ENCODE measurements at places on chromosomes 7 and 10. TPM values are rescaled to one million over a fixed set of nuclear protein-coding genes. Genes with fewer than 3 reads are reported as not detected.

DNA sequence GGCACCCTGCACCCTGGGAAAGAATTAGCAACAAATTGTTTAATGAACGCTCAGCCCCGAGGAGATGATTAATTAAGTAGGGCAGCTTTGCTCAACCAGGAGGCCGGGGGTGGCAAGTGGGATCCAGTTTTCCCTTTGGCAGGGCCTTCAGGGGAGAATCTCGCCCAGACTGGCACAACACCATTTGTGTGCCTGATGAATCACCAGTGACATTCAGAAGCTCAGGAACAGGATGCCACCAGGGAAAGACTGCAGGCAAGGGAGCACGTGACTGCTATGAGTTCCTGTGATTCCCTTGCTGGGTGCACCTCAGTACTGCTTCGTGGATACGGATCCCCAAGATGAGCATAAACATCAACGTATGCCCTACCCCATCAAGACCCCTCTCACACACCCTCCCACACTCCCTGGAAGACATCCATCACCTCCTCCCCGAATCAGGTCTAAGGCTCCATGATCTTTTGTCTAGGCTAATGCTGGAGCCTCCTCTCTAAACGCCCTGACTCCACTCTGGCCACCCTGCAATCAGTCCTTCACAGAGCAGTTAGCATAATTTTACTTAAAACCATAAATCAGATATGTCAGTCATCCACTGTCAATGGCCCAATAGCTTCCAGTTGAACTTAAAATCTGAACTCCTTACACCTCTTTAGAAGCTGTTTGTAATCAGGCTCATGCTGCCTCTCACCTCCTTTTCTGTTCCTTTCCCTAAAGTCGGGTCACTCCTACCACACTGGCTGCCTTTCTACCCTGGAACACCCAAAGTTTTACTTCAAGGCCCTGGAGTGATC, 109.2 kb upstream of the AGK start:
- DNase-seq, result no peak

DNA sequence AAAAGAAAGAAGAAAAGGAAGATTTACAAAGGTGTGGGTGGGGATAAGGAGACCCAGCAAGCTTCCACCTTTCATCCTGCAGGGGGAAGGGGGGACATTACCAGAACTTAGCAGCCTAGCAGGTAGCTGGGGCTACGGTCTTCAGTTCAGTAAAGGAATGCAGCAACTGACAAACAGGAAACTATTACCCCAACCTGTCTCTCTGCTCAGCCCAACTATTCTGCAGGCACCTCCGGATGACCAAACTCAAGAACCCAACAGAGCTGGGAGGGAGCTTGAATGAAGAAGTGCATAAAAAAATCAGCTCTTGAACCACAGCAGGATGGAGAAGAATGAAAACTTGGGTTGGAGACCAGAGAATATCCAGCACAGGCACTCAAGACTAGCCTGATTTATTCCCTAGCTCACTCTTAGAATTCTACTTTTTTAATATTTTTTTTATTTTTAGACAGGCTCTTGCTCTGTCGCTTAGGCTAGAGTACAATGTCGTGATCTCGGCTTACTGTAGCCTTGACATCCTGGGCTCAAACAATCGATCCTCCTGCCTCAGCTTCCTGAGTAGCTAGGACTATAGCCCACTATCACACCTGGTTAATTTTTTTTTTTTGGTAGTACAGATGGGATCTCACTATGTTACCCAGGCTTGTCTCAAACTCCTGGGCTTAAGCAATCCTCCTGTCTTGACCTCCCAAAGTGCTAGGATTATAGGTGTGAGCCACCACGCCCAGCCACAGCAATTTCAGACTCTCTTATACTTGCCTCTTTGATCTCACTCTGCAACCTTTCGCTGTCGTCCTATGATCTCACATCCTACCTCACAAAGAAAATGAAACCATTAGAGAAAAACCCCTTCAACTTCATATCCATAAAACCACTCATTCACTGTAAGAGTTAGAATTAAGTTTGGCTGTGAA, 18.5 kb upstream of the C10orf67 start:
- DNase-seq, result no peak

DNA sequence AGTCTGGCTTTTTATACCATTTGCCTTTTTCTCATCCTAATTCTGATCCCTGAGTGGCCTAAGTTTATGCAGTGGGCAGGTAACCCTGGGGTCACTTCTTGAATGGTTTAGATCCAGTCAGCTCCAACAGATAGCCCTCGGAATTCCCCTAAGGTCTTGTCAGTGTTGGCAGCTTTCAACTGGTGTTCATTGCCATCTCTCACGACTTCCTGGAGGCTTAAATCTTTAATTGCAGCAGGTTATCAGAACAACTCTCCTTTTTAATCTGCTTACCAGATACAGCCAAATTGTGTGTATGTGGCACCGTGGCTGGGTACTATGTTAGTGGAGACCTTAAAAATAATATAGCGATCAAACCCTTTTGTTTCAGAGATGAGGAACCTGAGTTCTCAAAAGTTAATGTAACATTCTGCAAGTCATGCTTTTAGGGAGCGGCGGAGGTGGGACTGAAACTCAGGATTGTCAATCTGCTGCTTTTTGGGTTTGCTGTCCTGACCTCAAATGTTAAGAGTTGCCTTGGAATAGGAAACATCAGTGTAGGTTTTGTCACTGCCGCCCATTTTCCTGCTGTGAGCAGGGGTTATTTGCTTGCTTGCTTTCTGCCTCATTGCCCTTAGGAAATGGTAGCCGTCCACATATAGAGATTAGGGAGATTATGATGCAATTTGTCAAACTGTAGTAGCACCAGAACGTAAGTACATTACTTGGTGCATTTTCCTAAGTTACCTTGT, 818 bp downstream of the DLD start:
- DNase-seq, result no peak

- no peak for DNase-seq
Observed at GRCh38 chr10:103550229-103550628, 56.7 kb downstream of the NEURL1 start.

DNA sequence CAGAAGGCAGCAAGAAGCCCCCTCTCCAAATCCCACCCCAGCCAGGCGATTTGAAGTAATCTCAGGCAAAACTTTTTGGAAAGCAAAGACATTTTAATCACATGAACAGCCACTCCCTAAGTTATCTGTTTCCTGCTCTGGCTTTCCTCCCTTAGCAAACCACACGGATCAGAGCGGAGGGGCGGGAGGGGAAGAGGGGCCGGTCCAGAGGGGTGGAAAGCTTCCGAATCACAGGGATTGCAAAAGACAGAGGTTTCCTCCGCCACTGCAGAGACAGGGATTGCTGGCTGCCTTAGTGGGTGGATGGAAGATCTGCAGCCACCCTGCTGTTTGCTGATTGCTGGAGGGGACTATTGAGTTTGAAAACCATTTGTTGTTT, 41.2 kb downstream of the ZCCHC24 start:
- DNase-seq, result no peak

GRCh38 chr7:15889507-15889906, 203.0 kb upstream of the MEOX2 start:
- DNase-seq, result no peak

DNA sequence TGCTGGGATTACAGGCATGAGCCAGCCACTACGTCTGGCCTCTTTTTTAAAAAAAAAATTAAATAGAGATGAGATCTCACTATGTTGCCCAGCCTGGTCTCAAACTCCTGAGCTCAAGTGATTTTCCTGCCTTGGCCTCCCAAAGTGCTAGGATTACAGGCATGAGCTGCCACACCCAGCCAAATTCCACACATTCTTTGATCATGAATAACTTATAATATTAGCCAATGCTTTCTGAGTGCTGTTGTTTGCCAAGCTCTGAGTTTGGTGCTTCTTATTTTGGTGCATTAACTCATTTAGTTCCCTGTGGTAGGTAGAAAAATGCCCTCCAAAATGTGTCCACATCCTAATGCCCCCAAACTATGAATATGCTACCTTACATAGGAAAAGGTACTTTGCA, 47.2 kb upstream of the MKI67 start:
- DNase-seq, result no peak

- DNase-seq, result no peak
Observed at GRCh38 chr7:65820287-65820950, 52.5 kb upstream of the VKORC1L1 start.

Gene THAP5
- 12.8 TPM for total RNA-seq

Gene DGKI
- 0.53 TPM for total RNA-seq

Gene UCMA
- not detected for total RNA-seq

Gene DLX5
- not detected for total RNA-seq
